Activated CD8-positive, alpha-beta memory T cell treated with anti-CD3 and anti-CD28 coated beads for 48 hours (primary cell): ENCODE measurements at places on chromosomes 3 and 15.

DNA sequence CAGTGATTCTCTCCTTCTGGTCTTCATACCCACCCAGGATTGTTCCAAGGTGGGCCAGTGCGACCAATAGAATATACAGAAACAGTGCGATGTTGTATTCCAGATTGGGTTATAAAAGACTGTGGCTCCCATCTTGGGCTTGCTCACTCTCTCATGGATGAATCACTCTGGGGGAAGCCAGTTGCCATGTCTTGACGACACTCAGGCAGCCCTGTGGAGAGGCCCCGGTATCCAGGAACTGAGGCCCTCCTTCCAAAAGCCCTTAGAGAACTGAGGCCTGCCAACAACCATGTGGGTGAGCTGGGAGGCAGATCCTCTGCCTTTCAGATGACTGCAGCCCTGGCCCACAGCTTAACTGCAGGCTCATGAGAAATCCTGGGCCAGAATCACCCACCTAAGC is 57.2 kb downstream of the SH3GL3 start:
- DNase-seq: no peak

DNA sequence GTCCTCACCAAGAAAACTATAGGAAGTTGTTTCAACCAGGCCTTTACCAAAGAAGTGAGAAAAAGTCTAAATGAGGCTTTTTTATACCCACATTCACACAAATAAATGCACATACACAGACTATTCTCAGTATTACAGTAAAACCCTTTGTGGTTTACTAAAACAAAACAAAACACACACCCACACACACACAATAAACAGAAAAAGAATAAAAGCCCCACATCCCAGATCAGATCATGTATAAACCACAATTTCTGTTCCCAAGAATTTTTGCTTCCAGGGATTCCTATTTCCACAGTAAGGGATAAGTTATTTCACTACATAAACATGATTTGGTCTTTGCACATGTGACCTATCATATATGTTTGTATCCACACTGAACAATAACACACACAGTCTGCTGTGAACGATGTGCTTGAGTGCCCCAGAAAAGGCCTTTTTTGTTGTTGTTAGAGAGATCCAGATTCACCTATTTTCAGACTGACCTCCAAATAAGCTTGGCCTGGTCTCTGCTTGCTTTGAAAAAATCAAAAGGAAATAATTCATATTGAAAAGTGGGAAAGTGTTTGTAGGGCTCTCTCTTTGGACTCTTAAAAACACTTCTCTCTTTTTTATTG is 283.4 kb upstream of the ATP11B start:
- no peak for DNase-seq

DNA sequence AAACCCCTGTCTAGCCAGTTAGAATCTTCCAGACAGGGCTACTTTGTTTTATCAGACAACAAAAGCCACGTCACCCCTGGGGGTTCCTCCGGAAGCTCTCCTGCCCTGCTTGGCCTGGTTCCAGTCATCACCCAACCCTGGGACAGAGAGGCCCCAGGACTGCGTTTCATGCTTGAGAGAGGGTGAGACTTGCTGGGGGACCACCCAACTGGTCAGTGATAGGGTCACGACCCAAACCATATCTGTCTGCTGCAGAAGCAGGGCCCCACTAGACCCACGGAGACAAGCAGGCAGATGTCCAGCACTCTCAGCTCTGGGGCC is 1.2 kb downstream of the NT5DC2 start:
- DNase-seq: no peak

GRCh38 chr15:31786360-31786759 is 244.0 kb upstream of the CHRNA7 start:
- DNase-seq: no peak

DNA sequence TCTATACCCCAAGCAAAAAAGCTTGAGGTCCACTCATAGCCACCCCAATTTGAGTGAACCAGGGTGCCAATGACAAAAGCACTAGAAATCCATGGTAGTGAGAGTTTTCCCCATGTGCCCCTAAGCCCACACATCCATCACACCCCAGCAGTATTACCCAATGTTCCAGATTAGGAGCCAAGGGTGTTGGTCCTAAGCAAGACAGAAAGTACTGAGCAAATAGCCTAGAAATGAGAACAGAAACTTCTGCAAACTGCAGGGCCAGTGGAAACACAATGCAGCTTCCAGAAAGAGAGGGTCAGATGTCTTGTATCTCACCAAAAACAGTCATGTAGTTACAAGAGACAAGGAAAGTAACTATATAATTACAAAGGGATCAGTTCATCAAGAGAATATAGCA is 10.9 kb upstream of the OXTR start:
- no peak for DNase-seq
